Globus pallidus (tissue), 1 donor: ENCODE measurements at places on chromosomes 1 and 21.
A peak's percentile ranks its signal among the peaks of the same experiment; 100 is the strongest.

GRCh38 chr1:56903778-56904177 lies 49.2 kb downstream of the C8A start:
- DNase-seq: no peak

GRCh38 chr21:43590194-43590593 lies 69.1 kb downstream of the HSF2BP start:
- no peak for DNase-seq

GRCh38 chr1:206114692-206115640 lies 2.2 kb downstream of the AVPR1B start:
- no peak for DNase-seq

- no peak for DNase-seq
These were observed 24.8 kb downstream of the PCSK9 start for GRCh38 chr1:55064071-55064581.

DNA sequence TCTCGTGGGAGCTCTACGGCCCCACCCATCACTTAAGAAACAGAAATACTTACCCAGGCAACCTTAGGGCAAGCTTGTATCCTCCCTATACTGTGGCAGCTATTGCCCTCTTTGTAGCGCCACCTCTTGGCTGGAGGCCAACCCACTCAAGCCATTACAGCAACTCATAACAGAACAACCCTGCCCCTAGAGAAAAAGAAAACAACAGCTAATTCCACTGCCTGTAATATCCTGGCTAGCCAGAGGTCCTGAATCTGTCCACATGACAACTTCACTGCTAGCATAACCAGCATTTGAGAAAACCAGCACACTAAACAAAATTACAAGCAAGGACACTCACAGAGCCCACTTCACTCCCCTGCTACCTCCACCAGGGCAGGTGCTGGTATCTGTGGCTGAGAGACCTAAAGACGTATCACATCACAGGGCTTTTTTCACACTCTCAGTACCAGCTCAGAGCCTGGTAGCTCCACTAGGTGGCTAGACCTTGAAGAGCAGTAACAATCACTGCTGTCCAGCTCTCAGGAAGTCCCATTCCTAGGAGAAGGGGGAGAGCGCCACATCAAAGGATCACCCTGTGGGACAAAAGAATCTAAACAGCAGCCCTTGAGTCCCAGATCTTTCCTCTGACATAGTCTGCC lies 14.5 kb upstream of the MX1 start:
- DNase-seq: no peak

DNA sequence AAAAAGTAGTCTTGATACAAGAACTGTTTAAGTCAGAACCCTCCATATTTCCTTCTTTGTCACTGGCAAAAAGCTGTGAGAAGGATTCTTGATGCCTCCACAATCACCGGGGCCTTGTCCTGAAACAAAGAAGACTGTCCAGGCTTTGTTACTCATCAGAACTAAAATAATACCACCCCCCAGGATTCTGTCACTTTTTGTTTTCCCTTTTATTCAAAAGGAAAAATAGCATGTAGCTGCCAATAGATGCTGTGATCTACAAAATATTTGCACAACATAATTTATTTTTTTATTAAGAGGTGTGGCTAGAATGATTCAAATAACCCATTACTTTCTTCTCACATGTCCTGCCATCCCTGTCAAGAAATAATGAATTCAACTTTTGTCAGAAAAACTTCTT lies 173.7 kb downstream of the LYPLAL1 start:
- DNase-seq: no peak

GRCh38 chr1:222279591-222279990 lies 268.3 kb downstream of the HHIPL2 start:
- no peak for DNase-seq

- peak; percentile 18 for DNase-seq
These were observed 70.4 kb downstream of the CACHD1 start for GRCh38 chr1:64540265-64540791.

- no peak for DNase-seq
These were observed 21.1 kb downstream of the SMAP2 start for GRCh38 chr1:40394491-40395172.

DNA sequence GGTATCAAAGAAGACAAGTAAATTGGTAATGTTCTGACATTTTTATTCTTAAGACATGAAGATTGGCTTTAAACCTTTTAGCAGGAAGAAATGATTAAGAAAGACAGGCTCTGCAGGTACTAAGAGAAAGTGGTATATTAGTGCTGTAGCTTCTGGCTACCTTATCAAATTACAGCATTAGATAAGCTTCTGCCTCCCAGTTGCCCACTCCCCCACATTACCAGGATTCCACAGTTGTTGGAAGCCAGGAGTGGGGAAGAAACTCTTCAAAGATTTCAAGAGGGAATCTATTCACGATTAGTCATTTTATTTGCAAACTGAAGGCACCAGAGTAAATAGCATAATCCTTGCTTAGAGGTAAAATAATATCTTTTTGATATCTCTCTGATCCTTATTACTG lies 274.9 kb downstream of the LMO4 start:
- DNase-seq: no peak

DNA sequence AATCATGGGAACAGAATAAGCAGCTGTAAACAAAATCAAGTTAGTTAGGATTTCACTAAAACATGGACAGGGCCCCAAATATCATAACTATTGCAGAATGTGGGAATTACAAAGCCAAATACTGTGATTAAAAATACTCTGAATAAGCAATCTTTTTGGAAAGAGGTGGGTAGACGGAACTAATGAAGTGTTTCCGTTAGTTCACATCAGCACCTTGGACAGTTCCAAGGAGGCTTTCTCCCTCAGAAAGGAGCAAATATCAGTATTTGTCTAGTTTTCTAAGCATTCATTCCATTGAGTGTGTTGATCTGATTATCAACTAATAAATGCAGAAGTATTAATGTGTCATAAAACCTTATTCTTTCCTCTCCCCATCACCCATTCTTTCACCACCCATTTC lies 97.4 kb downstream of the FAM78B start:
- DNase-seq: no peak

DNA sequence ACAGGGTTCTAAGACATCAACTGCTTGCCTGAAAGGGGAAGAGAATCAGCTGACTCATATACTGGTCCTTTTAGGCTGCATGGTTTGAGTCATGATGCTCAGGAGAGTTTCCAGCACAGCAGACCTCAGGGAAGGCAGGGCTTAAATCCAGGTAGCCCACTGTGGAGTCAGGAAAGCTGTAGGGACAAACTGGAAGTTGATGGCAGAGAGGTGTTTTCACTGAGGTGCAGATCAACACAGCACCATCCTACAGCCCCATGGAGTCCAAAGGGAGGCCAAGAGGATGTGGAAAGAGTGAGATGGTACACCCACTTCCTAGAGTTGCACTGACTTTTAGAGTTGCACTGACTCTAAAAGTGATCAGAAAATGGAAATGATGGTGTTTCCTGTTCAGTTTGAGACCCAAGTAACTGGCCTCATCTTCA lies 252.4 kb upstream of the DUSP10 start:
- DNase-seq: no peak

- no peak for DNase-seq
These were observed 69.5 kb upstream of the KCND3 start for GRCh38 chr1:112058815-112059450.

- DNase-seq: no peak
These were observed 16.1 kb upstream of the EDARADD start for GRCh38 chr1:236377832-236378535.

GRCh38 chr1:202659974-202660373 lies 50.3 kb downstream of the SYT2 start:
- DNase-seq: no peak

DNA sequence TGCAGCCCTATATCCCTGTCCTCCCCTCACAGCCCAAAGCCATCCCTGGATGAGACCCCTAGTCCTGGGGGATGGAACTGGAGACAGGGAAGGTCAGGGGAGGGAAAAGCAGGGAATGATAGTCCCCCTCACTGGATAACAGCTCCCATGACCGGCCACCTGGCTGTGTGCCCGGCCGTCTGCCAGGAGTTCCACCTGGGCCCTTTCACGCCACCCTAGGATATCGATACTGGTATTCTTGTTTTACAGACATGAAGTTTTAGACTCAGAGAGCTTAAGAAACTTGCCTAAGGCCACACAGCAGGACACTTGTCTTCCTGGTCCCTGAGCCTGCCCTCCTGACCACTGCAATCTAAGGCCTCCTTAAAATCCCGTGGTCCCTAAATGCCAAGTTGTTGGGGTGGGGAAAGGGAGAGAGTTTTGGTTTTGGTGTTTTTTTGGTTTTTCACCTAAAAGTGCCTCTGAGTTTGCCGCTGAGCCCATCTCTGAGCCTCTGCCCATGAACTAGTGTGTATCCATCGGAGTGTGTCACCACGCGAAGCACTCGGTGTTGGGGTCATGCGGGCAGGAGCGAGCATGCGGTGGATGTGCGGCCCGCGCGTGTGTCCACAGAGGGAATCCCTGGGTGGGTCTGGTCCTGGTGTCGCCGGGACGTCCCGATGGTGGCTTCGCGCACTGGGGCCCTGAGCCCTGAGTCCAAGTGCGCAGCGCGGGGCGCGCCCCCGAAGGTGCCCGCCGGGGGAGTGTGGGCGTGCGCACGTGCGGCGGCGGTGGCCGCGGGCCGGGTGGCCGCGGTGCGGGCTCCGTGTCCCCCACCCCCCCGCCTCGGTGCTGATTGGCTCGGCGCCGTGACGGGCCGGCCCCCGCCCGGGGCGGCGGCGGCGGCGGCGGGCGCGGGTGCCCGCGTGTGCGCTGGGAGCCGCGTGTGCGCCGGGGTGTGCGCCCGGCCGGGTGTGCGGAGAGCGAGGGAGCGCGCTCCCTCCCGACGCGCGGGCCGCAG lies at the start of gene EPHA8:
EPHA8 (plus strand) TSS at position 906 of the 1,000 bp plus-strand sequence. CDS start 147 bp downstream, outside the sequence.
- no peak for DNase-seq

- no peak for DNase-seq
These were observed 385.8 kb upstream of the DUSP10 start for GRCh38 chr1:222127526-222128152.

- peak; percentile 81 for DNase-seq
These were observed 3.0 kb downstream of the RUSC1 start for GRCh38 chr1:155323729-155324036.

- DNase-seq: no peak
These were observed 3.2 kb downstream of the S100A9 start for GRCh38 chr1:153360592-153361479.

- DNase-seq: no peak
These were observed at the start of gene P3R3URF for GRCh38 chr1:46176211-46176865. Gene P3R3URF (minus strand): TSS chr1:46176488. CDS start chr1:46176471, 17 bp downstream.

GRCh38 chr1:201192261-201192788 lies 1.7 kb downstream of the IGFN1 start:
- no peak for DNase-seq

- no peak for DNase-seq
These were observed 3.6 kb downstream of the BEND5 start for GRCh38 chr1:48773133-48773532.

GRCh38 chr1:78267513-78268218 lies 221.9 kb downstream of the GIPC2 start:
- DNase-seq: no peak

- DNase-seq: no peak
These were observed 169.0 kb upstream of the AJAP1 start for GRCh38 chr1:4485398-4485797.

GRCh38 chr21:45763074-45763473 lies 119.5 kb downstream of the PCBP3 start:
- DNase-seq: no peak

GRCh38 chr1:166350490-166350889 lies 183.7 kb upstream of the FAM78B start:
- DNase-seq: no peak
